CD4-positive, alpha-beta T cell treated with Interferon alpha-2 for 1 hour (primary cell): ENCODE measurements at places on chromosomes 5 and 9.

DNA sequence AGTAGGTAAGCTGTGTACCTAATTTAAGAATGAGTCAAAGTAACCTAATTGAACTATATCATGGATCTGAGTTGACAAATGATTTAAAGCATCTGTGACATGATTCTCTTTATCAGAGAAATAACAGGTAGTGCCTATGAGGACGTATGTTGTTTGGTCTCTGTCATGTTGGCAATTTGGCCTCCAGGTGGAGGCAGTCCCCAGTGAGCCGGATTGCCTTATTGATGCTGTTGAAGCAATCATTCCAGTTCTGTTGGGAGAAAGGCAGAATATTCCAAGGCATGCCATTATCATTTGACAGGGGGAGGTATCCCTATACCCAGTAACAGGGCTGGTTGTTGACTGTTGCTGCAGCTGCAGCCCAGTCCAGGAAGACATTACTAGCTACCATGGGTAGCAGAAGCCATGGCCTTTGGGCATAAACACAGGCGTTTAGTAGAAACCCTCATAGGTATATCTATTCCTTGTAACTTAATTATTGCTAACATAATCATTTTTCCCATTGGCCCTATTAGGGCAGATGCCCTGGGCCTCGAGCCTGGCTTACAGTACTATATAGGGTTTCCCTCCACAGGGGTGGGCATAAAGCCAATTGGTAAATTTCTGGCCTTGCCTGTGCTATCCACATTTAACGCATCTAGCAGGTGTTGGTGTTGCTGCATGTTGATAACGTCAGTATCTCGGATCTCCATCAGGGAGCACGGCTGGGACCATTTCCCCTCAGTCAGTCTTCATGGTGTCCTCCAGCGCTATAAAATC lies 12.2 kb upstream of the SLC22A4 start:
- no peak for DNase-seq

- no peak for DNase-seq
These were observed 113.4 kb upstream of the MSX2 start for GRCh38 chr5:174610968-174611367.

GRCh38 chr9:95102001-95102433 lies 215.5 kb downstream of the FANCC start:
- no peak for DNase-seq

DNA sequence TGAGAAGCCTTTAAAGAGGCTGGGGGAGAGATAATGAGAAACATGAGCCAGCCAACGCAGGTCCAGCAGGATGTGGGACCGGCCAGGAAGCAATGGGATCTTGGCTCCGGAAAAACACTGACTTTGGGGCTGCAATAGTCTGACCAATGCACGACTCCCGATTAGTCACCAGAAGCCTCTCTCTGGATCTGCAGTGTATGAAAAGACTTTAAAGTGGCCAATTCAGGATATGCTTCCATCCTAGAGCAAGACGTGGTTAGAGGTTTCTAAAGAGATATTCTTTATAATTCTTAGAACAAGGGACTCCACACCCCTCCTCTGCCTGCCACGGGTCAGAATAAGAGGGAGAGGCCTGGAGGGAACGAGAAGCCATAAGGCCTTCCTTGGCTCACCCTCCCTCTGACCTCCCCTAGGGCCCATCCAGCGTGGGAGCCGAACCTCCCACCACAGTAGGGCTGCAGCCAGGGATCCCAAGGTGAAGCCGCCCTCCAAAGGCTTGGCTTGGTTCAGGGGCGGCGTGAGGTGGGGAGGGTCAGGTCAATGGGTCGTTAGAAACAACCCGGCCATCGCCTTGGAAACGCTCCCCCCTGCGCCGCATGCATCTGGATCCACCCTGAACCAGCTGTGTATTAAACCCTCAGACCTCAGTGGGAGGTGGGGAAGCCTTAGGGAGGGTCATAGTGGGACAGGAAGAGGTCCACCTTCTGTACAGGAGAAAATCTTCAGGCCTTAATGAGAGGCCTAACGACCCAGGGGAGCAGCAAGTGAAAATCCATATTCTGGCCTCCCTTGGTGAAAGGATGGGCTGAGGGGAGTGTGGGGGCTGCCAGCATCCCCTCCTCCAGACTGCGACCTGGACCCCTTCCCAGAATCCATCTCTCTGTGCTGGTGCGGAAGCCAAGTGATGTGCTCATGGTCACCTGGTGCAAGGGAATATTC lies 11.1 kb downstream of the FGF1 start:
- DNase-seq: no peak

DNA sequence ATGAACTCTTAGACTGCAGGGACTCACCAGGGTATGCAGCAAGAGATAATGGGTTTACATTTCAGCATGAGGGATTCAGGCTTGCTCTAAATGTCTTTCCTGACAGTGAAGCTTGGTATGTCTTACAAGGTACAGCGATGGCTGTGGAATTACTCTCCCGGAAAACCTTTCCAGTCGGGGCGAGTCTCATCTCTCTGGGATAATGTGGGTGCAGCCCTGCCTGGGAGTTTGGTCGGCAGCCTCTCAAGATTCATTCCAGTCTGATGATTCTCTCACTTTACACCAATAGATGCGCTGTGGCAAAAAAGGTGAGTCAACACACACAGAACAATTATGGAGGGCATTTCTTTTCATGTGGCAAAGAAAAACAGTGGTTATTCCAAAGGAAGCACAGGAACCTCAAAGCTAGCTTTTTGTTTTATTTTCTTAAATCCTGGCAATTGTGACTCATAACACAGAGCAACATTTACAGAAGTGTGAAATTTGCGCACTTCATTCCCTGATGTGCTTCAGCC lies 190.3 kb downstream of the DCP2 start:
- no peak for DNase-seq

- no peak for DNase-seq
These were observed 10.9 kb upstream of the FBXO38 start for GRCh38 chr5:148372893-148373292.

DNA sequence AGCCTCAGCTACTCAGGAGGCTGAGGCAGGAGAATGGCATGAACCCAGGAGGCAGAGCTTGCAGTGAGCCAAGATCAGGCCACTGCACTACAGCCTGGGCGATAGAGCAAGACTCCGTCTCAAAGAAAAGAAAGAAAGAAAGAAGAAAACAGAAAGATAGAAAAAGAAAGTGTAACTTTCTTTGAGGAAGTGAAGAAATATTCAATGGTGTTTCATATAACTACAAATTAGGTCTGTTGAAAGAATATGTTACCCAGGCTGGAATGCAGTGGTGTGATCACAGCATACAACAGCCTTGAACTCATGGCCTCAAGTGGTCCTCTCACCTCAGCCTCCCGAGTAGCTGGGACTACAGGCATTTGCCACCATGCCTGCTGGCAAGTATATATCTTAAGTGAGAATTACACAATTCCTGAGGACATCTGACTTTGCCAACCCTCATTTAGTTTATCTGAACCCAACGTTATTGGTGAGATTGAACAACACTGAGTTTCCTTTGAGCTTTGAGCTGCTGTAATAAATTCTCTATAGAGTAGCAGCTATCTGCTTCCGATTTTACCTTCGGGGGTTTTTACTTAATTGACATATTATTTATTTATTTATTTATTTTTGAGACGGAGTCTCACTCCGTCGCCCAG lies 2.0 kb upstream of the FAF2 start:
- no peak for DNase-seq

DNA sequence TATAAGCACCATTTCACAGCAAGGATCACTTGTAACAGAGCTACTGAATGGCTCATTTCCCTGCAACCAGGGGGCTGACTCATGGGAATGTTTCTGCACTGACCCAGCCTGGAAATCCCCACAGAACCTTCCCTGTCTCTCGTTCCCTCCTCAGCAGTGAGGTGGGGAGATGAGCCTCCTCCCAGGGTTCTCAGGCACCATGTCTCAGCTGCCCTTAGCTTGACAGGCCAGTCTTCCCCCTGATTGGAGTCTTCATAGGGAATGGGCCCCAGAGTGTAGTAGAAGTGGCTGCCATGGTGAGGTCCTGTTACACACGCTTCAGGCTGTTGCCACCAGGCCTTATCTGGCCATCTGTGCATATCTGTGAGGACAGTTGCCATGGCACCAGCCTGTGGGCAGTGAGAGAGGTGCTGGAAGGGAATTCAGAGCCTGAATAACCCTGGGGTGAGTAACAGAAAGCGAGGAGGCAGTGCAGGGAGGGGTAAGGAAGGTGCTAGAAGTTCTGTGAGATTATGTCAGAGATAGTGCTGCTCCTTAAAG lies 324.4 kb downstream of the ENC1 start:
- DNase-seq: no peak

DNA sequence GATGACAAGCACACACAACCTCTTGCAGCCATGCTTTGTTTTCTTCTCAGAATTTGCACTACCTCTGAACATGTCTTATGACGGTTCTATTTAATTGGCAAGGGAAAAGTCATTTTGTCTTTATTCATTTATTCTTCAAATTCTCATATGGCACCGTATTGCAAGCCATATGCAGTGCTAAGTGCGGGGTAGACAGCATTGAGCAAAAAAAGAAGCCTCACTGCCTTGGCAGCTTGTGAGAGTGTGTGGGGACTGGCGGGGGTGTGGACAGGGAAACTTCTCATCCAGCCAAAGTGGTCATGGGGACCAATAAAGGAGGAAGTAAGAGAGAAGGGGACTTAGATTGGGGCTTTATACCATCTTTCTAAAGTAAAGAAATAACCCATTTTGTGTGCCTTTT lies 160.0 kb downstream of the CDH12 start:
- no peak for DNase-seq

GRCh38 chr5:63916786-63917185 lies 45.5 kb downstream of the HTR1A start:
- DNase-seq: no peak

DNA sequence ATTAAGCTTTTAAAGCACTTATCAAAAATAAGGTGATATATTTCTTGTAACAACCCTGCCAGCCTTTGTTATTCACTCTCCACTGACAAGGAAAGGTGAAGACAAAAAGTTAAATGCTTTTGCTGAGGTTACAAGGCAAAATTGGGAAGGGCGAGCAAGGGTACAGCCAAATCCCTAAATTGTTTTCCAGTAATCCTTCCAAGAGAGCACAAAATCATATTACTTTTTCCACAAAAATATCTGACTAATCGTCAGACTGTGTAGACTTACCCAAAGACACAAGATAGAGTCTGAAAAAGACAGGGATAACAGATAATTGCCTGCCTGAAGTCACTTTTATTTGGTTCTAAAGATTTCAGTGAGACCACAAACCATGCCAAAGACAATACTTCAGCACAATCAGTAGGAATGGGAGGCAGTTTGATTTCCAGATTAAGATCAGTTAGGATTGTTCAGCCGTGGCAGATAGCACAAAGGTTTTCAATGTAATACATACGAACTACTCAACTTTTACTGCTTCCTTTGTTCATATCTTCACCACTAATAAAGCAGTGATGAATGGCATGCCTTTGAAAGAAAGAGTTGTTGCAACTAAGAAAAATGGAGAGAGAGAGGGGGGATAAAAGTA lies 383.8 kb upstream of the TUSC1 start:
- no peak for DNase-seq

DNA sequence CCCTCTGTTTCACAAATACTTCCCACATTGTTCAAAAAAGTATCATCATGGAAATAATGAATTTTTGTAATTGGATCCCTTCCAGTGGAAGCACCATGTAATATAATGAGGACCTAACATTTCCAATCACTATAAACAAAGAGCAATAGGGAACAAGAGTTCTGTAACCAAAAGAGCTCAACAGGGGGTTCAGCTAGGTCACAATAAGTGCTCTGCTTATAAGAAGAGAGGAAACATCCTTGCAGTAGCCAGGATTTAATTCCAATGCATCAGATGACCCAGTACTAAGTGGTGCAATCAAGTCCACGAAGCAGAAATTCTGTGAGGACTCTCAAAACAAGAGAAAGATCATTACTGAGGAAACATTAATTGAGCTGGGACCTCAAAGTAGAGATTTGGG lies 5.9 kb downstream of the SERINC5 start:
- no peak for DNase-seq

GRCh38 chr9:131714821-131715220 lies 25.1 kb downstream of the RAPGEF1 start:
- DNase-seq: no peak

- DNase-seq: no peak
These were observed 50.3 kb downstream of the MAMDC2 start for GRCh38 chr9:70093944-70094343.

- no peak for DNase-seq
These were observed 252.7 kb upstream of the GRIA1 start for GRCh38 chr5:153237671-153238332.

GRCh38 chr9:80964374-80964773 lies 725.0 kb downstream of the TLE1 start:
- DNase-seq: no peak

DNA sequence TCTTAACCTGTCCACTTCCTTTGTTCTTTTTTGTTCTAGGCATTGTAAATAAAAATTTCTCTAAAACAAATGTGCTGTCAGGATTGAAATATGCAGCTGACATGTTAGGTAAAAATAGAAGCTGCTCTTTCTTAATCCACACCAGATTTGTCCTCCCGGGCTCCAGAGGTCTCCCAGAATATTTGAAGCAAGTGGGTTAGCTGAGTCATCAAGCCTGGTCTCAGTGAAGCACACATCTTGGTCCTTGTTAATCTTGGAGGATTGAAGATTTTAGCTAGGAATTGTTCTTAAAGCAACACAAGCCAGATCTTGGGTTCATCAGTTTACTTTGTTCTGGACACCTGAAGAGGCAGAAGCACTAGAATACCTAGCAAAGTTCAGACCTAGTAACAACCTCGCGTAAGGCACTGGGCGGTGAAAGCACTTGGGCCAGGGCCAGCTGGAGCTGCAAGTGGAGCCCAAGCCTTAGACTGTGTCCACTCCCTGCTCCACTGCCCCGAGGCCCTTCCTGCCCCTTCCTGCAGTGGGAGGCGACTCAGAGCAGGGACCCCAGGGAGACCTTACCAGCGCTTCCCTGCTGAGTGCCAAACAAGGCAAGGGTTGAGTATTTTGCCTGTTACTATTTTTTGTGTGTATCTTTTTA lies 36.5 kb downstream of the HABP4 start:
- no peak for DNase-seq

- no peak for DNase-seq
These were observed 604.4 kb downstream of the PRELID2 start for GRCh38 chr5:145230781-145231180.

DNA sequence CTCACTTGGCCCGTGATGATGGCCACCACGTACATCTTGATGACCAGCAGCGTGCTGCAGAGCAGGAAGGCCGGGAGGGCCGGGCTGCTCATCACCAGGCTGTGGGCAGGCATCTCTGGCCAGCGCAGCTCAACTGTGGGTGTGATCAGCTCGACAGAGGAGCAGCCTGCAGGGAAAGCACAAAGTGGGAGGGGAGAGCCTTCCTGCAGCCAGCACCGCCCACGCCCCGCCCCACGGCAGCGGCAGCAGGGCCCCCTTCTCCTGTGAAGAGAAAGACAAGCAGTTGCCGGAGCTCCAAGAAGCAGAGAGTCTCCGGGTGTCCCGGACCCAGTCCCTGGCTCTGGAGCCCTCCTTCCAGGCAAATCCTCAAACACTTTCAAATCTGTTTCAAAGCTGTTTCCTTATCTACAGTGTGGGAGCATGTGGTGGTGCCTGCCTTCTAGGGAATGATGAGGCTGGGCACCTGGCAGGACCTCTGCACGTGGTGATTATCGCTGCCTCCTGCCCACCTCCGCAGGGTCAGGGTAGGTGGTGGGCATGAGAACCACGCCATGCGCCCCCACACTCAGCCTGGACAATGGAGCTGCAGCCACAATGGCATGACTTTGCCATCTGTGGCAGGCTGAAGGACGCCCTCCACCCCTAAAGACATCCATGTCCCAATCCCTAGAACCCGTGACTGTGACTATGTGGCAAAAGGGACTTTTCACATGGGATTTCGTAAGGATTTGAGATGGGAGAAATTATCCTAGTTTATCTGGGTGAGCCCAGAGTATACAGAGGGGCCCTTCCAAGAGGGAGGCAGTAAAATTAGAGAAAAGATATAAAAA lies at the start of gene PTGES:
Gene PTGES, minus strand, starts transcription at position 143 of the 830 bp plus-strand sequence. Its CDS starts 30 bp downstream, at position 113.
- DNase-seq: peak; percentile 54

GRCh38 chr5:124986667-124987066 lies 240.2 kb upstream of the ZNF608 start:
- no peak for DNase-seq
